Cerebellar nuclear complex (tissue), 1 donor: ENCODE measurements at places on chromosomes 5 and 9.

GRCh38 chr9:127489471-127490115, 38.3 kb downstream of the LRSAM1 start:
- DNase-seq: no peak

DNA sequence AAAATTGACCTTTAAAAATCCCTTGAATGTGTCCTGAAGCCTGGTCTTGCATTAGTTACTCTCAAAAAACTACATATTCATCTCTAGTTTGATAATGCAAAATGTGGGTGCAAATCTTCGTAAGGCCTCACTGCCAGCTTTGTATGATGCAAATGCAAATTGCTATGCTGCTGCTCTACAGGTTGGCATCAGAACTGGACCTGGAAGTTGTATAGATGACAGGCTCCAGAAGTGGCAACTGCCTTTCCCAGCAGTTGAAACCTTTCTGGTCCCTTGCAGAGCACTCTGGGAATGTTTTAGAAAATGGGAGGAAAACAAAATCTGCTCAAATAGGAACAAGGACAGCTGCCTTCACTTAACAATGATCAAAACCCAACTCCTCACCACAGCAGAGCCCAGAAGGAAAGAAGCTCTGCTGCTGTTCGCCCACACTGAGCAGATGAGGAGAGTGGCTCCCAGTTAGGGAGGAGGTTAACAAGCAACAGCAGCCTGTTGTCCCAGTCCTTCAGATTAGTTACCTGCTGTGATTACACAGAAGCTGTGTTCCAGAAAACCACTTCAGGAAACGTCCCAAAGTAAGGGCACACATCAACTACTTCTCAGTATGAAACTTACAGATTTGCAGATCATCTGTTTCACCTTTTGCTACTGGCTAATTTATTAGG, 93.5 kb downstream of the PLPP1 start:
- no peak for DNase-seq

DNA sequence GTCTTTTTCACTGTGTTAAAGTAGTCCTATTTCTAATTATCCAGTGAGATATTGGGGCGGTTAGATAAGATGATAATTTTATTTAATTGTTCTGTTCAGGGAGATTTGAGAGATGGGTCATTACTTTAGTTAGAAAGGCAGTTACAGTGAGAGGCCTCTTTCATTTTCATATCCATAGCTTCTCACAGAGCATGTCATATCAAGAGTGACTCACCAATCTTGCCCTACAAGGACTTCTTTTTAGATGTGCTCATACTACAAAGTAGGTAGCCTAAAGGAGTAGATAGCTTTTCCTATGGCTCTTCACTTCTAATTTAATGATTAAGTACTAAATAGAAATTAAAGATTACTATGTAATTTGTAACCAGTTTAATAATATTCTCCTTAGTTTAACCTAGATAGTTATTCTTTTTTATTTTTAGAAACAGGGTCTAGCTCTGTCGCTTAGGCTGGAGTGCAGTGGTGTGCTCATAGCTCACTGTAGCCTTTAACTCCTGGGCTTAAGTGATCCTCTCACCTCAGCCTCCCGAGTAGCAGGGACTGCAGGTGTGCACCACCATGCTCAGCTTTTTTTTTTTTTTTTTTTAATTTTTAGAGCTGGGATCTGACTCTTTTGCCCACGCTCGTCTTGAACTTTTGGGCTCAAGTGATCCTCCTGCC, 71.0 kb downstream of the FER start:
- DNase-seq: no peak

- DNase-seq: no peak
These were observed 13.4 kb upstream of the UNC5A start for GRCh38 chr5:176796970-176797369.

- DNase-seq: no peak
These were observed 371.3 kb downstream of the DMRT2 start for GRCh38 chr9:1421436-1421835.

- DNase-seq: no peak
These were observed 857 bp downstream of the ADAM19 start for GRCh38 chr5:157574456-157575380.

GRCh38 chr5:98104454-98105188, 668.8 kb upstream of the RGMB start:
- no peak for DNase-seq

GRCh38 chr5:56501781-56502557, 268.8 kb upstream of the ANKRD55 start:
- no peak for DNase-seq

GRCh38 chr5:57843059-57843367, 360.4 kb upstream of the ACTBL2 start:
- DNase-seq: no peak

- no peak for DNase-seq
These were observed 402.9 kb downstream of the CYLC2 start for GRCh38 chr9:103397868-103398600.

DNA sequence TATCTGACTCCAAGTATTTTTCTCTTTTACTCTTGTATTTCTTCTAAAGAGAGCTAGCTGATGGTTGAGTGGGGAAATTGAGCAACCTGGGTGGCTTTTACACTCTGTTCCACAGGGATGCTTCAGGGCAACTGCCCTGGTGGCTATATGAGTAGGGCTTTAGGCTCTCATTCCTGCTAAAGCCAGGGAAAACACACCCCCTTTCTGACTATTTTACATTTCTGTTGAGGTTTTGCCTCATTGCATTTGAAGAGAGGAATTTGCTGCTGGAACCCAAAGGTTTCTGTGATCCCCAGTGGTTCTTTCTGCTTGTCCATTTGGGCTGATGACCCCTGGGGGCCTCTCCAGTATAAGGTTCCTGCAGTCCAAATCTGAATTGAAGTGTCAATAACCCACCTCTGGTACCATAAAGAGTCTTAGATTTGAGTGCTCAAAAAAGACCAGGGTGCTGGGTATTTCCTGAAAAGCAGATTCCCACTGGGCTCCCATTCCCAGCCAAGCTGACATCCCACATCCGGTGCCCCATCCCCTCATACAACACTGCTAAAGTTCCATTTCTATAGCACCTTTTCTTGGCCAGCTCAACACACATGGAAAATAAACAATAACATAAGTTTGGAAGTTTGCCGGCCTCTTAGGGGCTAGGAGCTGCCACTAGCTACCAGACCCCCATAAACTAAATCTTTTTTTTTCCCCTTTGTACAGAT, 59.5 kb downstream of the PAPPA start:
- no peak for DNase-seq

DNA sequence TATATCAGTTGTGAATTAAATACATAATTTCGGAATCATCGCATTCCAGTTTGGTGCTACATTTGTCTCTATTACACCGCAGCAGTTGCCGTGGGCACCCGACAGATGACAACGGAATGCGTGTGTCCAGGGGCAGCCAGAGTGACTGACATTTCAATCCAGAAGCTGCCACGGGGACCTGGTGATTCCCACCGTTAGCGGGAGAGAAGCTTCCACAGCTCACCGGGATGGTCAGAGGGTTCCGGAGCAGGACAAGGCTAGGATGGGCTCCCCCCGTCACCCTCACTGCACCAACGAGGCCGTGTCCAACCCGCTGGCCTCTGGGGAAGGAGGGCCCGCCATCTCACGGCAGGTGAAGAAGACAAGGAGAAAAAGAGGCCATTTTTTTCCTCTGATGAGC, 86.8 kb downstream of the GTF3C4 start:
- DNase-seq: no peak

GRCh38 chr5:40914835-40915234, 5.5 kb downstream of the C7 start:
- DNase-seq: no peak
